Upper lobe of right lung (tissue), 1 donor: ENCODE measurements at places on chromosomes 1 and 21. TPM values are rescaled to one million over a fixed set of nuclear protein-coding genes. Genes with fewer than 3 reads are reported as not detected.
A peak's percentile ranks its signal among the peaks of the same experiment; 100 is the strongest.

Gene TNFRSF14
- total RNA-seq, result 133 TPM

Gene OLIG2
- not detected for total RNA-seq

Gene TAL1
- total RNA-seq, result 18.3 TPM

- no peak overlapping the region for H3K4me3 ChIP-seq
- H3K27ac ChIP-seq, result no peak overlapping the region
- H3K36me3 ChIP-seq, result no peaks in the 10 kb centered on the region
- peaks cover 9% of the 10 kb centered on the region for H3K27me3 ChIP-seq
Observed at GRCh38 chr1:17798799-17799382, 43.8 kb downstream of the ACTL8 start.

DNA sequence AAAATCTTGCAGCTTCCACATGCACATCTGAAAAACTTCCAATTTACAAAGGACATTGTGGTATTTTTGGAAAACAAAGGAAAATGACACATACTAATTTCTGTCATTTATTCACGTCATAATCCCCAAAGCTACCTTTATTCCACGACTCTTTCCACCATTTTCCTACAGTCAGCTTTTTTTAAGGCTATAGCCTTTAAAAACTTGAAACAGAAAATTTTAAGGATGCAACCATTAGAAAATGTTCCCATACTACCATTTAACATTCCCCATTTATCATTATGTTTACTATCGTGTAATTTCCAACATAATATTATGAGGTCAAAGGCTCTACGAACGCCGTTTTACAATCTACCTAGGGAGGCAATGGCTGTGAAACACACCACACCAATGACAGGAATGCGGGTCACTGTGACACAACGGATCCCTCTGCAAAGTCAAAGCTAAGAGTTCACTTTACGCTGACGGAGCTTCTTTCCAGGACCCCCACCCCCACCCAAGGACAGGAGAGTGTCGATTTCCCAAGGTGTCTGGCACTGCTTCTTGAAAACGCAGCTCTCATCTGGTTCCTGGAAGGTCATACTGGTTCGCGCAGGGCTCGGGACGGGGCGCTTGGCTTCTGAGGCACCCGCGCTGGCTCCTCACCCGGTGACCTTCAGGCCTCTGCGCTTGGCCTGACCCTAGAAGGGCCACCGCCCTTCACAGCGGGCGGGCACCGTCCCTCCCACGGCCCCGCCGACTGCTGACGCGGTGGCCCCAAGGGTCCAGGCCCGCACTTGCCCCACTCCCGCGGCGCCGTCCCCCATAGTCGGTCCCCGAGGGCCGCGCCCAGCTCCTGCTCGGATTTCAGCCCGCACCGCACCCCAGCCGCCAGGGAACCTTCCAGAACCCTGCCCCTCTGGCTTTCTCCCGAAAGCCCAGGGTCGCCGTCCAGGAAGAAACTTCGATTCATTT is 50.5 kb upstream of the ATF3 start:
- peak; percentile 89 for DNase-seq
- no peaks in the 10 kb centered on the region for H3K4me1 ChIP-seq
- peak overlapping the region; percentile 91 for H3K4me3 ChIP-seq
- H3K27me3 ChIP-seq, result no peaks in the 10 kb centered on the region
- H3K27ac ChIP-seq, result peak overlapping the region; percentile 98
- H3K36me3 ChIP-seq, result no peaks in the 10 kb centered on the region

- no peak overlapping the region for H3K4me3 ChIP-seq
- no peak for DNase-seq
- H3K4me1 ChIP-seq, result peaks cover 72% of the 10 kb centered on the region
Observed at GRCh38 chr1:27138927-27139326, 16.0 kb downstream of the SLC9A1 start.

- no peaks in the 10 kb centered on the region for H3K27me3 ChIP-seq
- H3K4me3 ChIP-seq, result no peak overlapping the region
- H3K36me3 ChIP-seq, result no peaks in the 10 kb centered on the region
- H3K4me1 ChIP-seq, result no peaks in the 10 kb centered on the region
- no peak for DNase-seq
Observed at GRCh38 chr1:45785583-45785982, 17.8 kb upstream of the MAST2 start.

DNA sequence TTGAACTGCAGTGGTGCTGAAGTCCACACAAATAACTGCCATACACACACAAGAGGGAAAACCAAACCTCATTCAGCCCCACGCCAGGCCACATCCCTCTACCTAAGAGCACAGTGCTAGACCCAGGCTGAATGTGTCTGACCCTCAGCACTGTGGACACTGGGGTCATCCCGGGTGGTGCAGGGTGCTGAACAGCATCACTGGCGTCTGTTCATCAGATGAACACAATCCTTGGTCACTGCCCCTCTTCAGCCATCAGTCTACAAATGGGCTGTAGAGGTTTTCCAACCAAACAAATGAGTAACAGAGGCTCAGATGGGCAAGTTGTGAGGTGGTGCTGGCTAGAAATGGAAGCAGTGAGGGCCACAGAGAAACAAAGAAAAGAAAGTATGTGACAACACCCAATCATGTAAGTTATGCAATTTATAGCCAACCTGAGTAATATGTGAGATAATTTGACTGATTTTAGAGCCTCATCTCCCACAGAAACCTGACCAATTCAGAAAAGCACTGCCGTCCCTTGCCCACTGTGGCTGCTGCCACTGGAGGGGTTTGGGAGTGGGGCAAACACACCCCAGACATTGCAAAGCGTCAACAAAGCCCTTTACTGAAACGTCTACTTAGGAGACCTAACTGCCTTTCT is 27.9 kb downstream of the GNB1 start:
- no peak overlapping the region for H3K27ac ChIP-seq
- H3K36me3 ChIP-seq, result no peaks in the 10 kb centered on the region
- DNase-seq, result no peak

GRCh38 chr1:107198561-107198960 is 57.7 kb downstream of the NTNG1 start:
- no peak overlapping the region for H3K27ac ChIP-seq
- no peak for DNase-seq
- no peaks in the 10 kb centered on the region for H3K4me1 ChIP-seq

DNA sequence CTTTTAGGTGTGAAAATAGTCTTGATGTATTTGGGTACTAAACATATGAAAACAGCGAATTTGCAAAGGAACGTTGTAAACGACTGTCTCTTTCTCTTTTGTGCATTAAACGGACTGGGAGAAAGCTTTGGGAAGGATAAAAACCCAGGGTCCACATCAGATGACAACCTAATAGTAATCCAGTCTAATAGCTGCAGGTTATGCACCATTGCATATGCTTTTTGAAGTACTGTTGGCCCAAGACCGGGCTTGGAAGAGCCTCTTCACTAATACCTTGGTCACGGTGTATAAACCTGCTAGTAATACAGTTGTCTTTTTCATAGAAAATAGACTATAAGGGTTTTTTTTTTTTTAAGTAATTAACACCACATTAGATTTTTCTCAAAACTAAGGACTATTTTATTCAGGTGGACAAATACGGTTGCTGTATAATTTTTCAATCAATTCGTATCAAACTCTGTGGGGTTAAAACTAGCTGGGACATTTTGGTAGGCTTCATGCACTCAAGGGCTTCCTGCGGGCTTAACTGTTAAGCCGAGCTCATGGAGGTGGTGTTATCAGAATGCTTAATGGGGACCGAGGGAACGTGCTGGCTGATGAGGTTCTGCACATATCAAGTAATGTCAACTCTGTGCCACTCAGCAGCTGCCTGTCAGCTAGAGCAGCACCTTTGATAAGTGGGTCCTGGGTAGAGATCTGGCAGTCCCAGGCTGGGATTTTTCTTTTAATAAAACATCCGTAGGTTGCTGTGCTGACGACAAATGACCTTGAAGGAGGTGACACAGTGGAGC is 2.1 kb downstream of the RYR2 start:
- H3K27me3 ChIP-seq, result peaks cover 39% of the 10 kb centered on the region
- H3K4me3 ChIP-seq, result peak overlapping the region; percentile 54
- DNase-seq, result no peak
- H3K36me3 ChIP-seq, result no peaks in the 10 kb centered on the region
- peaks cover 8% of the 10 kb centered on the region for H3K4me1 ChIP-seq
